ENCODE measurements at places on chromosomes 2 and 18.

GRCh38 chr2:221377597-221377996 is 194.5 kb downstream of the EPHA4 start:
- DNase-seq = no peak

GRCh38 chr2:207238831-207239701 is 73.3 kb upstream of the KLF7 start:
- peak; percentile 30 for DNase-seq

DNA sequence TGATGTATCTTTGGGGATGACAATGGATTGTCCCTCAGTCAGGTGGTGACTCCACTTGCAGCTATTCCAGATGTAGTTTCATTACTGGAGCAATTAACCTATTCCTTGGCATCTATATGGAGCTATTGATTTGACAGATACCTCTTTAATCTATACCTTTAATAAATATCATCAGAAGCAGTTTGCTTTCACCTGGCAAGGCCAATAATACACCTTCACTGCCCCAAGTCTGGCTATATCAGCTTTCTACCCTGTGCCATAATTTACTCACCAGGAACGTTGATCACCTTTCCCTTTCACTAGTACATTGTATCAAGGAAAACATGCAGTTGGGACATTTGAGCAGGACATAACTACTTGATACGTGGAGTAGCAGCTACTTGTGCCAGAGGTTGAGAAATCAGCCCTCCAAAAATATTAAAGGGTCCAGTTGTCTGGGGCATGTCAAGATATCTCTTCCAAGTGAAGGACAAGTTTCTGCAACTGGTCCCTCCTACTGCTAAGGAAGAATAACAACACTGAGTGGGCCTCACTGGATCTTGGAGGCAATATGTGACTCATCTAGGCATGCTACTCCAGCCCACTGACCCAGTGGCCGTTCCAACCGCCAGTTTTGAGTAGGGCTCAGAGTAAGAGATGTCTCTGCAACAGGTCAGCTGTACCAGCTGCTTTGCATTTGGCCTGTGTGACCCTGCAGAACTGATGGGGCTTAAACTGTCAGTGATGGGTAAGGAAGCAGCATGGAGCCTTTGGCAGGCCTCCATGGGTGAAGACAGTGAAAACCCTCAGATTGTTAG is 67.0 kb downstream of the PSMG2 start:
- no peak for DNase-seq

- DNase-seq = no peak
Measured at GRCh38 chr2:128292599-128293425, 25.9 kb downstream of the HS6ST1 start.

GRCh38 chr2:27704342-27704876 is 40.7 kb downstream of the SLC4A1AP start:
- DNase-seq = no peak

DNA sequence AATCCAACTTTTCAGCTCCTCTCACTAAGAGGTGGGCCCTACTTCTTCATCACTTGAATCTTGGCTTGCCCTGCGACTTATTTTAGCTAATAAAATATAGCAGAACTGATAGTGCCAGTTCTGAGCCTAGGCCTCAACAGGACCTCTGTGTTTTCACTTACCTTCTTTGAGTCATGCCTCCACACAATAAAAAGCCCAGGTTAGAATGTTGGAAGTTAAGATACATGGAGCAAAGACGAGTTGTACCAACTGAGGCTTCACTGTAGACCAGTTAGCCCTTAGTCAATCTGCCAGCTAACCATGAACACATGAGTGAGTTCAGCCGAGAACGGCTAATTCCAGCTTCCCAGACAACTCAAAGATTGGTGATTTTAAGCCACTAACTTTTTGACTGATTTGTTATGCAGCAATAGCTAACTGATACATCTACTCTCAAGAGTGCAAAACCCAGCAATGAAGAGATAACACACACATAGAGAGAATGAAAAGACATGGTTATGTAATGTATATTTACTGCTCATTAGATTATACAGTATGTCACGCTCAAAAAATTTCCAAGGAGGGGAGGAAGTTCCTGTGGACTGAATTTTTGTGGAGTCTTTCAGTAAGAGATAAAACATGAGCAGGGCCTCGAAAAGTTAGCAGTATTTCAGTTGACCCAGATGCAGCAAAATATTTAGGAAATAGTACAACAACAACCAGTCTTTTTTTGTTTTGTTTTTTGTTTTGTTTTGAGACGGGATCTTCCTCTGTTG is 181.1 kb downstream of the MYCN start:
- no peak for DNase-seq

DNA sequence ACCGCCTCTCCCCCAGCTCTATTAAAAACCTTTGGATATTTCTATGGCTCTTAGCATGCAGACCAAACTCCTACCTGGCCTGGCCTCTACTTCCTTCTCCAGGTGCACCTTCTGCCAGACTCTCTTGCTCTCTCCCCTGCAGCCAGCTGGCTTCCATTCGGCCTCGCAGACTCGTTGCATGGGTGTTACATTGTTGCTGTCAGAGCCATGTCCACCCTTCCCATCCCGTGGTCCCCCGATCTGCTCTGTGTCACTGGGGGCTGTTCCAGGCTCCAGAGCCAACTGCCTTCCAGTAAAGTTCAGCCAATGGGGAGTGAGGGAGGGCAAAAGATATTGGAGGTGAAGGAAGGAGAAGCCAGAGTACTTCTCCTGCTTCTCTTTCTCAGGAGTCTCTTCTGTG is 112.5 kb upstream of the LGALSL start:
- DNase-seq = no peak

DNA sequence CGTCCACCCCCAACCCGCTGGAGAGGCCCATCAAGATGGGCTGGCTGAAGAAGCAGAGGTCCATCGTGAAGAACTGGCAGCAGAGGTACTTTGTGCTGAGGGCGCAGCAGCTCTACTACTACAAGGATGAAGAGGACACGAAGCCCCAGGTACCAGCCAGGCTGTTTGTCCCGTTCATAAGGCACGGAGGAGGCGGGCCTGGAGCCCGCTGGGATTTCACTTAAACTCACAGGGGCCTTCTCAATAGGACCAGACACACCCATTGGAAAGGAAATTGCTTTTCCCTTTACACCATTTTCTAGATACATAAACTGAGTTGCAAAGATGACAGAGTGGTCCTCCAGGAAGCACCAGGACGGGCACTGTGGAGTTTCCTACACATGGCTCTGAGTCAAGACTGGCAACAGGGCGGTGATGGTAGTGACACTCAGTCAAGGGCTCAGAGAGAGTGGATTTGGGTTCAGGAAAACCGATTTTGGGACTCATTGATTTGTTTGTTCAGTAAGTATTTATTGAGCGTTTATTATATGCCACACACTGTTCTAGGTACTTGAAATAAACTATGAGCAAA is 40.7 kb downstream of the ARHGAP25 start:
- no peak for DNase-seq

DNA sequence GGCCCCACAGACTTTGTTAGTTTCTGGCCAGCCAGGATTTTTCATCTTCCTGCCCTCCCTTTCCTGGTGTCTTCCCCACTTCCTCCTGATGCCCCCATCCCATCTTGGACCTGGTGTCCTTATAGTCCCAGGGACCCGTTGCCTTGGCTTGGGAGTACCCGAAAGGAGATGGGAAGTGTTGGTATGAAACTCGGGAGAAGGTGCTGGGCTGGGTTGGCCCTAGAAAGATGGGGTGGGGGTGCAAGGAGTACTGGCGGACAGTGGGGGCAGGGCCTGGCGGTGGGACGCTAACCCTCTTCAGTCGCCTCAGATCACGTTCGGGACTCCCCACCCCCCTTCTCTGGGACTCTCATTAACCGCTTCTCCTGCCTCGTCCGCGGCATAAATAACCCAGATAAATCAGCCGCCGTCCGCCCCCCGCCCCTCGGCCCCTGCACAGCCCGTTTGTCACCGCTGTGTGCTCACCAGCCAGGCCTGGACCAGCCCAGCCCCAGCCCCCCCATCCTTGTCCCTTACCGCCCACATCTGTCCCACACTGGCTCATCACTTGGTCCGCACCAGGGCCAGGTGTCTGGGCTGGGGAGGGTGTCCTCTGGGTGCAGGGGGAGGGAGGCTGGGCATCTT is 3.7 kb upstream of the ASIC4 start:
- no peak for DNase-seq

DNA sequence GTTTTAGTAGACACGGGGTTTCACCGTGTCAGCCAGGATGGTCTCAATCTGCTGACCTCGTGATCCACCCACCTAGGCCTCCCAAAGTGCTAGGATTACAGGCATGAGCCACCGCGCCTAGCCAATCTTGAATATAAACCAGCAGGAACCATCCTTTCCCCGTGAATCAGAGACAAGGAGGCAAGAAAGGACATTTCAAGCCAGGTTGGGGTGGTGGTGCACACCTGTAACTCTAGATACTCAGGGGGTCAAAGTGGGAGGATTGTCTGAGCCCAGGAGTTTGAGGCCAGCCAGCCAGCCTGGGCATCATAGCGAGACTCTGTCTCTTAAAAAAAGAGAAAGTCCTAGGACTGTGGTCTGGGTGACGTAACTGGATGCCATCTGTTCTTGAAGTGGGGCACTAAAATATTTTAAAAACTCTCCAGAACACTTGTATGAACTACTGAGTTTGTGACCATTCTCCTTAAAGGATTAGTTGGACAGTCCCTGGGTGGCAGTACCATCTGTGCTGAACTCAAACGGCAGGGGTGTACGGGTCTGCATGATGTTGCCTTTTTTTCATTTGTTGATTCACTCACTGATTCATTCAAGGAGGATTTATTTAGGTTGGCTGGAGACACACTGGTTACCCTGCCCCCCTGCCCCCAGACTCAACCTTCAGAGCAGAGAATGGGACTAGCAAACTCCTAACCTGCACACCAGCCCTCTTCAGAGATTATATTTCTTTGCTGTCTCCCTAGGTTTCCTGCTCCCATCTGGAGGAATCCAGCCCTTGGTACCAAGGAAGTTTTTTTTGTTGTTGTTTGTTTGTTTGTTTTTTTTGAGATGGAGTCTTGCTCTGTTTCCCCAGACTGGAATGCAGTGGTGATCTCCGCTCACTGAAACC is 2.9 kb upstream of the TLX2 start:
- no peak for DNase-seq

DNA sequence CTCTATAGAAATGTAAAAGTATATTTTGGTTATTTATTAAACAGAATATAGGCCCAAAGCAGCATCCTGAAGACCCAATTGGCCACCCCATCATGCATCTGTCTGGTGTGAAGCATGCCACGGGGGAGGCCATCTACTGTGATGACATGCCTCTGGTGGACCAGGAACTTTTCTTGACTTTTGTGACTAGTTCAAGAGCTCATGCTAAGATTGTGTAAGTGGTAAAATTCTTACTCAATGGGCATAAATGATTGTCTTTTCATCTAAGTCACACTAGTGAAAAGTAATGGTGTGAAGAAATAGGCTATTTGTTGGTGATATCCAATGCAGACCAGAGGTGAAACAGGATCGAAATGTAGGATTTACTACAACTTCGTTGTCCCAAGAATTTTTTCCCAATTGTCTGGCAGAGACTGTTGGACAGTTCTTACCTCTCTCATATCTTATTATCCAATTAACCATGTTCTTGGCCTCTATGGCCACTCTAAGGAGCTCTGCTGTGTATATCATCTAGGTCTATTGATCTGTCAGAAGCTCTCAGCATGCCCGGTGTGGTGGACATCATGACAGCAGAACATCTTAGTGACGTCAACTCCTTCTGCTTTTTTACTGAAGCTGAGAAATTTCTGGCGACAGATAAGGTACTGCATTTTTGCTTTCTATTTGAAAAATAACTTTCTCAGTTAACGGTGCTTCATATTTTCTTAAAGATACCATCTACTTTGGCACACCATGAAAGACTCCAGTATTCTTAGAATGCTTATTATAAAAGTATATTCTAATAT is 35.0 kb downstream of the AOX1 start:
- DNase-seq = no peak

DNA sequence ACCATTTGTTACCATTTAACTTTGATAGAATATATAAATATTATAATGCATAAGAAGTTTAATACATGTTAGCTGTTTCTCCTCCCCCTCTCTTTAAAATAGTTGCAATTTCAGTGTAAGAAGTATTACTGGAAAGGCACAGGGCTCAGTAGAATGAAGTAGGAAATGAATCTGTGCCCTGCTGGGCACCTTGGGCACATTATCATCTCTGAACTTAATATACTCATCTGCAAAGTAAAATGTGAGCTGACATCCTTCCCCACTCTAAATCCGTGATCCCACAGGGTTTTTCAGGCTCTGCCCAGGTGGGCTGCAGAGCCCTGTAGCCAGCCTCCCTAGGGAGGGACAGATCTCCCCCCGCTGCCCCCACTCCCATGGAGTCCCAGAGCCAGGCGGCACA is 56.8 kb downstream of the DPP4 start:
- DNase-seq = no peak

DNA sequence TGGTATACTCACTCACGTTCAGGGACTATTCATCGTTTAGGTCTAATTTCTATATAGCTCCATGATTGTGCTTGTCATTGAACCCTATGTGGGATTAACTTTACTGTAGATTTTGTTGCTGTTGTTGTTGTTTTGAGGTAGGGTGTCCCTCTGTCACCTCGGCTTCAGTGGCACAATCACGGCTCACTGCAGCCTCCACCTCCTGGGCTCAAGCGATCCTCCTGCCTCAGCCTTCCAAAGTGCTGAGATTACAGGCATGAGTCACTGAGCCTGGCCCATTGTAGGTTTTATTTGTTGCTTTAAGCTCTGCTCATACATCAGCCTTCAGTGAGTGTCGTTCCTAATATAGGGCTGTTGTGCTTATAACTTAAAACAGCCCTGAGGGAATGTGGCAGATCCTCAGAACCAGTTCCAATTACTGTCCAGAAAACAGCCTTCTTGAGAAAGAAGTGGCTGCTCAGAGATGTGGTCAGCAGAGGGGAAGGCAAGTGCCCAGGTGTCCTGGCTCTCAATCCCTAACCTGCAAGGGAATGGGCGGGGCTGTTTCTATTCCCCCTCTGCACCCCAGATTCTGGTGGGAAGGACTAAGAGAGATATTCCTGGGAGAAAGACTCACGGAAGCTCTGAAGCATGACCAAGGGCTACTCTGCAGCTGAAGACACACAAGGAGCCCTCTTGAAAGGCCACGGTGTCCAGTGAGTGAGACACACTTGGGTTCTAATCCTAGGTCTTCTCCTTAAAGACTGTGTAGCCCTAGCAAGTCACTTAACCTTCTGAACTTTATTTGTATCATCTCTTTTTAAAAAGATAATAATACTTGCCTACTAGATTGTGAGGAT is 79.6 kb upstream of the LCLAT1 start:
- no peak for DNase-seq

- DNase-seq = peak; percentile 64
Measured at GRCh38 chr2:160984426-160985077, 175.7 kb upstream of the TANK start.

GRCh38 chr2:14554849-14555545 is 77.5 kb upstream of the LRATD1 start:
- DNase-seq = no peak

- no peak for DNase-seq
Measured at GRCh38 chr2:230912046-230912445, 13.0 kb downstream of the GPR55 start.

- DNase-seq = peak; percentile 4
Measured at GRCh38 chr2:153477636-153478288, 800 bp downstream of the RPRM start.

DNA sequence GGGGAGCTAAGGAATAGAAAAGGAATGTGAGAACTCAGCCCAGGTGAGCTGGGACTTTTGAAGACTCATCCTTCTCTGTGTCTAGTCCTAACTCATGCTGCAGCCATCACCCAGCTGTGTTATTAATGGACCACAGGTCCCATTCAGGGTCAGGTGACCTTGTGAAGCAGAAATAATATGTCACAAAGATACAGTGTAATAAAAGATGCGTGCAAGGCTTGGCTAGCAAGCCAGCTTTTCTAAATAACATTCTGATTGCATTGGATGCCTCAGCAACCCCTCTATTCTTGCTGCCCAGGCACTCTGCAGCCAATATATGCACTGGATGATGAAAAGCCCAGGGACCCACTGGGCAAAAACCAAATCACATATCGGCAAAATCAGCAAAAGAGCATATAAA is 393.1 kb upstream of the PIK3C3 start:
- no peak for DNase-seq

All from muscle of leg (tissue), 16 donors.